ENCODE measurements at places on chromosomes 2 and 18.

- no peak for DNase-seq
Measured at GRCh38 chr2:138201286-138201685, 237.0 kb downstream of the HNMT start.

GRCh38 chr2:224997802-224998201 is 44.5 kb downstream of the DOCK10 start:
- DNase-seq = no peak

DNA sequence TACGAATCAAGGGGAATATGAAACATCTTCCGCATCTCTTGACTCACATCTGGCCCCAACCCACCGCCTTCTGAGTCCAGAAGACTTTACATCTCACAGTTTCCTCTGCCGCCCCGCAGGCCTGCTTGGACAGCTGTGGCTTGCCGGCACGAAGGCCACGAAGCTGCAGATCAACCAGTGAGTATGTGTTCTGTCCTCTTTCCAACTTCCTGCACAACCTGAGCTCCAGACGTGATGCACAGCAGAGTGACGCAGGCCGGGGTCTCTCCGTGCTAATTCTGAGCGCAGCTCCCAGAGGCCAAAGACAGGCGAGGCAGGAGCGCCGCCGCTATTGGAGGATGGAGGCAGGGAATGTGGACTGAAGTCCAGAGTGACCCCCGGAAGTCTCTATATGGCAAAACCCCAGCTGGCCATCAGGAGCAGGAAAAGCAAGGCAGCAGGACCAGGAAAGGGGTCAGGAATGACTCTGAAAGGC is 93.5 kb downstream of the ZCCHC2 start:
- DNase-seq = no peak

GRCh38 chr2:229910832-229911412 is 10.9 kb downstream of the TRIP12 start:
- DNase-seq = no peak

GRCh38 chr2:142865924-142866323 is 11.5 kb upstream of the KYNU start:
- no peak for DNase-seq
